Stimulated activated effector memory CD8-positive, alpha-beta T cell treated with anti-CD3 and anti-CD28 coated beads, Interleukin-12 subunit alpha, Interleukin-12 subunit beta, amount 100 ng/mL, for 72 hours (primary cell): ENCODE measurements at places on chromosomes 1 and 21.

DNA sequence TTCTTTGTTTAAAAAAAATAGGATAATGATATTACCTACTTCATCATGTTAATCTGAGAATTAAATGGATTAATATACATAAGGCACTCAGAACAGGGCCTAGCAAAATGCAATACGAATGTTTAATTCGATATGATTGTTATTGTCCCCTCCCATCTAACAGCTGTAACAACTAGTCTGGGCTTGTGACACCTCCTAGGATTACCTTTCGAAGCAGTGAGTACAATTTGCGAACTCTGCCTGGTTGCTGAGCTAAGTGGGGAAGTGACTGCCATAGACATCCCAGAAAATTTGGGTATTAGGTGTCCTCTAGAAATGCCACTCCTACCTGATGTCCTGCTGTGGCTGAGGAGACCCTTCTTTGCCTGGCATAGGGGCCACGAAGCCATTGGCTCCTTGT lies 3.0 kb downstream of the RASSF5 start:
- no peak for DNase-seq

GRCh38 chr21:16078382-16078781 lies 348.6 kb downstream of the USP25 start:
- no peak for DNase-seq

DNA sequence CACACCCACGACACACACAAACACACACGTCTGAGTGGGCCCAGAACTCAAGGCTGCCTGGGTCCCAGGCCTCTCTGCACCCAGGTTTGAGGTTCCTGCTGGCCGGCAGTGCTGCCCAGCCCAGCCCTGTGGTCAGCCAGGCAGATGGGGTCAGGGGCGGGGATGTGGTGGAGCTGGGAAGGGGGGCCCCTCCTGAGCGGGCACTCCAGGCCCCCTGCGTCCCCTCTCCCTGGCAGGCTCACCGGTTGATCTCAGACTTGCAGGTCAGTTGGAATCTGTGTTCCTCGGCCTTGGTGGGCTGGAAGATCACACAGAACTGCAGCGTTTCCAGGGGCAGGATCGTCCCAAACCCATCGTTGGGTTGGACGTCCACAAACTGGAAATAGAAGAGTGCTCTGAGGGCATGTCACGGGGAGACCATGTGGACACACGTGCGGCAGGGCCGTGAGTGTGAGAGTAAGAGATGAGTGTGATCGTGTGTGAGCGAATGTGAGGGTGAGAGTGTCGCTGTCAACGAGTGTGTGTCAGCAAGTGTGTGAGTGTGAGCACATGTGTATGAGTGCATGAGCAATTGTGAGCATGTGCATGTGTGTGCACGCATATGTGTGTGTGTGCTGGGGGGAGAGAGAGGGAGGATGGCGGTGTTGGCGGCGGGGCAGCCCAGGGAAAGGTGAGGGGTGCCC lies 19.7 kb upstream of the TMEM52 start:
- DNase-seq, result no peak

- no peak for DNase-seq
Measured at GRCh38 chr21:32819694-32820093, 48.1 kb upstream of the PAXBP1 start.

DNA sequence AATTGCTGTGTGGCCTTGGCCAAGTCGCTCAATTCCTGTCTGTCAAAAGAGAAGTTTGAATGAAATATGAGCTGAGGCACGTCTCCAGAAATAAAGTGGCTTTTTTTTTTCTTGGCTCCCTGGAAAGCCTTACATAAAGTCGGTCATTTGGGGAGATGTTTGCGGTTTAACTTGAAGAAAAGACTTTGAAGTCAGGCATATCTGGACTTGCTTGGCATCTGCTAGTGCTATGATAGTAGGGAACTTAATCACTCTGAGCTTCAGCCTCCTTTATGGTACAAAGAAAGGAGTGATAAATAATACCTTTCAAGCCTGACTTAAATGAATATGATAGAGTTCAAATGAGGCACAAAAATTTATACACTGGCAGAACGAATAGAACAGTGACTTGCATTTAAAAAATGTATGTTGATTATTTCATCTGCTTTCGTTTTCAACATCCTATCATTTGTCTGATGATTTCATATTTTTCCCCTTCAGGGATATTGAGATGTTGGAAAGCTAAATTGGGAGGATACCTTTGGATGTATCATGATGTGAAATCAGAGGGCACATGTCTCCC lies 60.2 kb downstream of the FASLG start:
- DNase-seq, result no peak

GRCh38 chr1:89871768-89872473 lies 51.1 kb downstream of the LRRC8D start:
- no peak for DNase-seq

GRCh38 chr1:173354937-173355280 lies 122.2 kb upstream of the PRDX6 start:
- DNase-seq, result no peak

GRCh38 chr1:206703661-206704060 lies 19.0 kb downstream of the MAPKAPK2 start:
- DNase-seq, result no peak

DNA sequence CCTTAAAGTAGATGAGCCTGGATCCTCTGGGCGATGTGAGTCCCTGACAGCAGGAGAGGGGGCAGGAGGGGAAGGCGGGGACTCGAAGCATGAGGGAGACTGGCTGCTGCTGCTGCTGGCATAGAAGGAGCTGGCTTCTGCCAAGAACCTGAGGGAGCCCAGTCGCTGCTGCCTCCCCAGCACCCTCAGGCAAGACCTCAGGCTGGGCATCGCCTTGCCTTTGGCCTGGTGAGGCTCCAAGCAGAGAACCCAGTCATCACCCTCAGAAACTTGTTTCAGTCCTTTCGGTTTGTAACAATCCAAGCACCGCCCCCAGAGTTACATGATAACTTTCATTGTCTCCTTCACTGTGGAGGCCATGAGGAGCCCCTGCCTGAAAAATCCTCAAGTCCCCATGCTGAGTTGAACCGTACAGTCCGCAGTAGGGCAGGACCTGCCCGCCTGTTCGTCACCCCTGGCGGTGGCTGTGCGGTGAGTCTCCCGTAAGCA lies 38.8 kb downstream of the POFUT2 start:
- DNase-seq, result peak; percentile 37

DNA sequence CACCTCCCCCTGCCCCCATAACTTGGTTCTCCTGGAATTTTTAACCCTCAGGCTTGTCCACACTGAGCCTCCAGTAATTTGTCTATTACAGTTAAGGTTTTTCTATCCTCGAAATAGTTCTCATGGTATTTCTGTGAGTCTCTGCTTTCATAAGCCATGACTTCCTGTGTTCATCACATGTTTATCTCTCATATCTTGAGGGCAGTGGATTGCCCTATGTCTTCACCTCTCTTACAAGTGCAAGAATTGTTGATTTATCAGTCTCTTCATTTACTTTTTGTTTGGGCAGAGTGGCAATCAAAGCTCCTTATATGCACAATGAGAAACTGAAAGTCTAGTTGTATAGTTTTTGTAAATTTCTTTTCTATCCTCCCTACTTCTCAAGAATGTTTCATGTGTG lies 328.4 kb downstream of the PLA2G4A start:
- no peak for DNase-seq

GRCh38 chr1:41442697-41443251 lies 41.7 kb downstream of the EDN2 start:
- DNase-seq, result no peak

- no peak for DNase-seq
Measured at GRCh38 chr1:29641921-29642320, 405.6 kb downstream of the PTPRU start.

GRCh38 chr1:36920801-36921405 lies 113.4 kb downstream of the GRIK3 start:
- DNase-seq, result no peak

DNA sequence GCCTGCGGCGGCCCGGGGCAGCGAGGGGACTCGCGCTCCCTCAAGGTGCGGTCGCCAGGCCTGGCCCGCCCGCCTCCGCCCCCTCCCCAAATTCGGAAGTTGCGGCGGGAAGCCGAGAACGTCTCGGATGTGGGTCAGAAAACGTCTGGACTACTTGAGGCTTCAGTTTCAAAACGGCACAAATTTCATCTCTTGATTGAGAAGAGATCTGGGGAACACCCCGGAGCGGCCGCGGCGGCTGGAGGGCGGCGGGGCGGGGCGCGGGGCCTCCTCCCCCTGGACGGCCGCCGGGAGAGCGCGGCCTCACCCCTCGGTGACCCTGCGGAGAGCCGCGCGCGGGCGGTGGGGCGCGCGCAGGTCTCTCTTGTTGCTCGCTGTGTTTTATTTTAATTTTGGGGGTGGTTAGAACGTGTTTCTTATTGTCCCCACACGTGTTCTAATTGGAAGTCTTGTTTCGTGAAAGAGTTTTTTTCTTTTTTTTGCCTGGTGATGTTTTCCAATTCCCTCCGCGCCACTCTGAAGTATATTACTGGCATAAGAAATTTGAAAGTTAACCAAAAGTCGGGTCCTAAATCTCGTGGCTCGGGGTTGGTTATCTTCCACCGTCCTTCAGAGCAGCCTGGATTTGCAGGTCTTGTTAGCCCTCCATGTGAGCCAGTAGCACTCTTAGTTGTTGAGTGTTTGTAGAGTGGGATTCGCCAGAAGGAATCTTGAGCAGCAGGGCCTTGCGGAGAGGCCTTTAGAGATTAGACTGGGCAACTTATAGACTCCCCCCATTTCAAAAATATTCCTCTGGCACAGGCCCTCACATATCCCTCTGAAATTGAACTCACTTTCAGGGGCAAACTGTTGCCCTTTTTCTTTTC lies 749 bp downstream of the PCBP3 start:
- DNase-seq, result no peak

DNA sequence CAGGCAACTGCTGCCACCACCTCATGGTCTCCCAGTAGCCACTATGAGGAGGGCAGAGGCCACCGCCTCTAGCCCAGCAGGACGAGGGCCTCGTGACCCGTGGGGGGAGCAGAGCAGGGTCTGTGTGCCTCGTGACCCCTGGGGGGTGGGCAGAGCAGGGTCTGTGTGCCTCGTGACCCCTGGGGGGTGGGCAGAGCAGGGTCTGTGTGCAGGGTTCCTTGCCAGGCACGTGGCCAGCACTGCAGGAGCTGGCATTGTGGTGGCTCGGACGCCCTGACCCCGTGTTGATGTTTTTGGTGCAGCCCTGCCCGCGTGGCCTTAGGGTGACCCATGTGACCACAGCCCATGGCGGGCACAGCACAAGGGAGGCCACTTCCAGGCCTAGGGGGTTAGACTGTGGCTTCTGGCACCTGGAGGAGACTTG lies 52.8 kb downstream of the SLX9 start:
- DNase-seq, result no peak

GRCh38 chr21:43764576-43765495 lies 11.3 kb downstream of the CSTB start:
- no peak for DNase-seq

GRCh38 chr1:24748191-24749121 lies 3.2 kb downstream of the CLIC4 start:
- DNase-seq, result no peak

DNA sequence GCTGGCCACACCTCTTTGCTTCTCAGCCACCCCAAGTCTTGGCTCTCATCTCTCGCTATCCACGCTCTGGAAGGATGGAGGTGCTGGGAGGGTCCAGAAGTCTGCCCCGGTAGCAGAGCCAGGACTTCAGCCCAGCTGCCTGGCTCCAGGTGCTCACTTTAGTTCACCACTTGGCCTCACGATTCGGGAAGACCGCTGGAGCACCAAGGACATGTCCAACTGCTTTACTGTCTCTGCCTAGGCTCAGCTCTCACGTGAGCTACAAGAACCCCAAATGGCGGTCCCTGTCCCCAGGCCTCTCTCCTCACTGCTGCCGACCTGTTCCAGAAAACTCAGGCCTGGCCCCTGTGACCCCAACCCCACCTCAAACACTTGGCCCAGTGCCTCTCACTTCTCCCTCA lies 3.4 kb downstream of the TRIM11 start:
- DNase-seq, result no peak

- DNase-seq, result no peak
Measured at GRCh38 chr1:205878026-205878425, 28.1 kb upstream of the PM20D1 start.

- DNase-seq, result no peak
Measured at GRCh38 chr21:18403735-18404450, at the start of gene TMPRSS15. Gene TMPRSS15 (minus strand): TSS chr21:18403785. CDS start chr21:18403622, 163 bp downstream.

GRCh38 chr1:171998711-171999110 lies 157.4 kb downstream of the DNM3 start:
- no peak for DNase-seq

- DNase-seq, result no peak
Measured at GRCh38 chr21:35679076-35679475, 381.2 kb downstream of the SETD4 start.

DNA sequence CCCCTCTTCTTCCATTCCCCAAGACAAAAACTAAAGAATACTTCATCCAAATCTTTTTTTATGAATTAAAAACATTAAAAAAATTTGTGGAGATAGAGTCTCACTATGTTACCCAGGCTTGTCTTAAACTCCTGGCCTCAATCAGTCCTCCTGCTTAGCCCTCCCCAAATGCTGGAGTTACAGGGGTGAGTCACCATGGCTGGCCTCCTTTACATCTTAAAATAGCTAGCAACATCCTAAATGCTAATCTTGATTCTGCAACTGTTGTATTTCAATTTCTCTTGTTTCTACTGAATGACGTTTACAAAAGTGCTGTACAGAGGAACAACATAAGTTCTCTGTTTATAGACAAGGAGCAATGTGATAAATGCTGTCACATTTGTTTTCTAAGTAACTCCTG lies 483.5 kb downstream of the ADGRL2 start:
- DNase-seq, result no peak

DNA sequence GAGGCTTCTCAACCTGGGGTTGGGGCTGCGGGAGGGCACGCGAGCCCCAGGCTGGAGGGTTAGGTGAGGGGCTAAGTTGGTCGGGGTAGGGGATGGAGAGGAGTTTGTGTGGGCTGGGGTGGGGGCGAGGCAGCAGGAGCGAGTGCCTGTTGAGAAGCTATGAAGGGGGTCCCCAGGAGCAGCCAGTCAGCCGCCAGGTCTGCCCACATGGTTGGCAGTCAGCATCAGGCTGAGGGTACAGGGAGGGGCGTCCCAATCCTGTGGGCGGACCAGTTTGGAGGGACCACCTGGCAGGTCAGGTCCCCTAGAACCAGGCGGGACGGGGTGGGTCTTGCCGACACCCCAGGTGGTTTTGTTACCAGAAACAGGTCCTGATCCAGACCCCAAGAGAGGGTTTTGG lies 400 bp upstream of the TRIM17 start:
- no peak for DNase-seq

- no peak for DNase-seq
Measured at GRCh38 chr1:209855006-209855405, 27.2 kb downstream of the UTP25 start.

- DNase-seq, result no peak
Measured at GRCh38 chr1:2560299-2561073, 4.3 kb downstream of the TNFRSF14 start.

DNA sequence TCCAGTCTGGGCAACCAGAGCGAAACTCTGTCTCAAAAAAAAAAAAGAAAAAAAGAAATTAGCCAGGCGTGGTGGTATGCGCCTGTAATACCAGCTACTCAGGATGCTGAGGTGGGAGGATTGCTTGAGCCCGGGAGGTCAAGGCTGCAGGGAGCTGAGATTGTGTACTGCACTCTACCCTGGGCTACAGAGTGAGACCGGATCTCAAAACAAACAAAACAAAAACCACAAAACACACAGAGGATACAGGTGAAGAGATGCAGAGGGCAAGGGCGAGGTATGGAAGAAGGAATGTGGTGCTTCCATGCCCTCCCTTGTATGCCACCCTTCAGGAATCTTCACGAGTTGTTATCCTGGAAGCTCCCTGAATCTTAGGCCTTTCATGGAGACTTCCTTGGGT lies 68.5 kb downstream of the NDUFS5 start:
- DNase-seq, result no peak

GRCh38 chr1:22761101-22761500 lies 50.5 kb downstream of the EPHB2 start:
- no peak for DNase-seq

GRCh38 chr1:100433563-100433962 lies 81.3 kb downstream of the CDC14A start:
- DNase-seq, result no peak

- DNase-seq, result no peak
Measured at GRCh38 chr1:33377013-33377412, 53.9 kb downstream of the PHC2 start.
